Dorsolateral prefrontal cortex (tissue), 122 donors: ENCODE measurements at places on chromosomes 6 and 20.

GRCh38 chr6:108169464-108170331 is 3.9 kb downstream of the NR2E1 start:
- DNase-seq = no peak

DNA sequence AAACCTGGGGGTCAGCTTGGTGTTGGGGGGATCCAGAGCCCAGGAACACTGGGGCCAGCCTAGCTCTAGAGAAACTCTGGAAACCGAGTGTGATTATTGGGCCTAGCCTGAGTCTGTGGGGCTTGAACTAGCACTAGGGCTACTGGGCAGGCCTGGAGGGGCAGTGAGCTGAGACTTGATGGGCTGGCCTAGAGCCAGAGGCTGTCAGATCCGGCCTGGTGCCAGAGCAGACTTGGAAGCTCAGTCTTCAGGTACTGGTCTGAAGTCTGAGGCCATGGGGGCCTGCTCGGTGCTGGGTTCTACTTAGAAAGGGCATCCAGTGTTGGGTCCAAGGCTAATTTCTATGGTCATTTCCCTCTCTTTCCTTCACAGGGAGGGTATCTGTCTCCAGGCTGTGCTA is 2.7 kb downstream of the DEFB112 start:
- DNase-seq = no peak

GRCh38 chr6:137738931-137739504 is 128.0 kb upstream of the TNFAIP3 start:
- no peak for DNase-seq

GRCh38 chr20:20204256-20204655 is 151.9 kb downstream of the CFAP61 start:
- DNase-seq = no peak

GRCh38 chr20:19706463-19706862 is 51.6 kb upstream of the RIN2 start:
- DNase-seq = no peak

DNA sequence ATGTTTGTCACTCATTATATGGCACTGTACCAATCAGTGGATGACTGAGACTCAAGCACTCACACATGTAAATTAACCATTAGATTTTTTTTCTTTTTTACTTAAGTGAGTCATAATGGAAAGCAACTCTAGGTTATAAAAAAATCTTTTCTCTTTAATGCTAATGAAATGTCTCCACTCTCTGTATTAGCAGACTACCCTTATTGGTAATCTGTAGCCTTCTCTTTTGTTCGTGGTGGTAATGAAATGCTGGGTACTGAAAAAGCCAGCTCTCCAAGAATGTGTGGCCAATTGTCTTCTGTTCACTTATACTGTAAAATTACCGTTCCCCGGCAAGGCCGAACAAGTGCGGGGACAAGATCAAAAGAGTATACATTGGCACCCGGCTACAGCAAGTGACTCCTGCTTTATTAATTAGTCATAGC is 69.0 kb downstream of the AFG1L start:
- no peak for DNase-seq

DNA sequence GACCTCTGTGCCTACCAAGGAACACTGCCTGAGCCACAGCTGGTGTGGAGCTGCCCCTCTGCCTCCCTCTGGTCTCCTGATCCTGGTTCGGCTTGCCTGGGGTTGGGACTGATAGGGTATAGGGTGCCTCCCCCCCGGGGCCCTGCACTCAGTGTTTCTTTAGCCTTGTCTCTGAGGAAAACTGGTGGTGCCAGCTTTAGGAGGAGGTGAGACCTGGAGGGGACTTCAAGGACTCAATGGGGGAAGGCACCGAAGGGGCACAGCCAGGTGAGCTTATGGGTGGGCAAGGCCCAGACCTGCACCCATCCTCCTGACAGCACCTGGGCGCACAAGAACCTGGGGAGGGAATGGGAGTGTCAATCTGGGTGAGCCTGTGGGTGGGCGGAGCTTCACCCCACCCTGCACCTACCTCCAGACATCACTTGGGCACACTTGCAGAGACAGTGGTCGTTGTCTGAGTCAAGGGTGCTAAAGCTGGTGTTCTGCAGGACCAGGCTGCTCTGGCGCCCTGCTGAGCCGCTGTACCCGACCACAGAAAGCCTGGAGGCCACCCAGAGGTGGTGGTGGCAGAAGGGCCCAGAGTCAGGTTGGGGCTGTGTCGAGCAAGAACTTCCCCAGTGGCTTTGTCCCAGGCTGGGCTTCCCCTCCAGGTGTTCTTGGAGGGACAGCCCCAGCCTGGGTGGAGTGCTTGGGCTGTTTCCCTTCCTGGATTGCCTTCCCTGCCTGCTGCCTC is 40.5 kb downstream of the FAM110A start:
- no peak for DNase-seq

GRCh38 chr6:114284281-114284680 is 58.5 kb downstream of the HS3ST5 start:
- no peak for DNase-seq

GRCh38 chr6:83215131-83216047 is 22.2 kb downstream of the RWDD2A start:
- DNase-seq = peak; percentile 66

- DNase-seq = no peak
Measured at GRCh38 chr6:43817192-43817591, 47.2 kb downstream of the VEGFA start.

DNA sequence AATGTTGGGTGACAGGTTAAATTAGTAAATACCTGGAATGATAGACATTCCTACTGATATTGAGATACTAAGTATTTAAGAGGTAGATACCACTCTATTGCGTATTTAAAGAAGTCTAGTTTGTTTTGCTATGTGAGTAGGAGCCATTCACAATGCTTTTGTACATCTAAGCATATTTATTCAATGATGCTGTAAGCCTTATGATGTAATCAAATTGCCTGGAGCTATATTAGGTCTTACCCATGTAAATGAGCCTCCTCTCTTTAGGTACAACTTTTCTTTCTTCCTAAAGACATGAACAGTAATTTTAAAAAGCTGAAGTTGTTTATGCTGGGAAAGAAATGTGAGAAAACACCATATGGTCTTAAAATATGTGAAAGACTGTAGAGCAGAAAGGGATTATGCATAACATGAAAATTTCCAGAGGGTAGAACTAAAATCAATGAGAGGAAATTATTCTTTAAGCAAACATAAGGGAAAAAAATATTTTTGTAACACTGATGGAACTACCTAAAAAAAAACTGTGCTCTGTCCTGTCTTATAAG is 526.7 kb downstream of the EPHA7 start:
- no peak for DNase-seq

GRCh38 chr6:14474816-14475215 is 357.2 kb downstream of the CD83 start:
- no peak for DNase-seq

DNA sequence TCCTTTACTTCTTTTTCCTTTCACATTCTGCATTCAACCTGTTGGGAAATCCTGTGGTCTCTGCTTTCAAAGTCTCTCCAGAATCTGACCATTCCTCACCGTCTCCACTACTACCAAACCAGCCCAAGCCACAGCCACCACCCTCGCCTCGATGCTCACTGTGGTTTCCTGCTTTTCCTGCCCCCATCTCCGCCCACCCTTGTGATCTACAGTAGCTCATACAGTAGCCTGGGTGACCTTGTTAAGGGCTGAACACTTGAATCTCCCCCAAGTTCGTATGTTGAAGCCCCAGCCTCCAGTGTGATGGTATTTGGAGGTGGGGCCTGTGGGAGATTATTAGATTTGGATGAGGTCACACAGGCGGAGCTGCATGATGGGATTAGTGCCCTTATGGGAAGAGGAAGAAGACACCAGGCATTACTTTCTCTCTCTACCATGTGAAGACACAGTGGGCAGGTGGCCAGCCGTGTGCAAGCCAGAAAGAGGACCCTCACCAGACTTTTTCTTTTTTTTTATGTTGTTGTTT is 189.0 kb upstream of the UST start:
- DNase-seq = no peak

DNA sequence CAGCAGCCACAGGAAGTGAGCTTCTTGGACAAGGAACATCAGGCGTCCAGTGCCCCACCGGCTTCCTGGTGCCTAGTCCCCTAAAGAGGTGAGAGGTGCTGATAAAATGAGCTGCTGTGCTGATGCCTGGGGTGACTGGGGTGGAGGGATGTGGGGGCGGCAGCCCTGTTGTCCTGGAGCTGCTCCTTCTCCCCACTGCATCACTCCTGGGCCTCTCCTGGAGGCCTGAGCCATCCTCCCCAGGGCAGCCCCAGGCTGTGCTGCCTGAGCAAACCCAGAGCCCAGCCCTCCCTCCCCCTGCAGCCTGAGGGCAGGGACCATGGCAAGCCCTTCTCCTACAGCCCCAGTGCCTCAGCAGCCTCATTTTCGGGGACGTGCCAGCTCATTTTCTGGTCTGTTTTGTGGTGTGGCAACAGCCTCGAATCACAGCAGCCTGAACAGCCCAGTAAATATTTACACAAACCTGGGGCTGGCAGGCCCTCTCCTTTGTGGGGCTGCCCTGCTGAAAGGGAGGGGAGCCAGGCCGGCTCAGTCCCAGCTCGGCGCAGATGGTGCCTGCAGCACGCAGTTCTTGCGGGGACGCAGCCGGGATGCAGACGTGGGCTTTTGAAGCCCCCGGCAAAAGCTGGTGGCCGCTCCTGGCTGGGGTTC is 259.9 kb downstream of the DLL1 start:
- DNase-seq = peak; percentile 34

- DNase-seq = no peak
Measured at GRCh38 chr6:112017169-112017568, 36.7 kb upstream of the CCN6 start.

DNA sequence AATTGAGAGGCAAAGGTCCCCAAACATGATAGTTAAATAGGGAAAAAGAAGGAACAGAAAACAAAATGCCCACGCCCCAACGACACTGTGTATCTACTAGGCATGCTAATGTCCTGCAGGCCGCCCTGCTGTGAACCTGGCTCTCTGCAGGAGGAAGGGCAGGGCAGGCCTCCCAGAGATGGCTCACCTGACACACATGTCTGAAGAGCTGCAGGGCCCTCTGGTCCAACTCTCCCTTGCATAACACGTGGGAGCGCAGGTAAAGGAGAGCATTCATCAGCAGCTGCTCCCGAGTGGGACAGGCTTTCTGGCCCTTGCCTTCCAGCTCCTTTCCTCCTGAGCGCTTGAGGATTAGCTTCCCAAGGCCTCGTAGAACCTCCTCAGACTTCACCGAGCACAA is 53.7 kb upstream of the LYRM2 start:
- no peak for DNase-seq

GRCh38 chr6:766625-767024 is 73.7 kb upstream of the EXOC2 start:
- no peak for DNase-seq

DNA sequence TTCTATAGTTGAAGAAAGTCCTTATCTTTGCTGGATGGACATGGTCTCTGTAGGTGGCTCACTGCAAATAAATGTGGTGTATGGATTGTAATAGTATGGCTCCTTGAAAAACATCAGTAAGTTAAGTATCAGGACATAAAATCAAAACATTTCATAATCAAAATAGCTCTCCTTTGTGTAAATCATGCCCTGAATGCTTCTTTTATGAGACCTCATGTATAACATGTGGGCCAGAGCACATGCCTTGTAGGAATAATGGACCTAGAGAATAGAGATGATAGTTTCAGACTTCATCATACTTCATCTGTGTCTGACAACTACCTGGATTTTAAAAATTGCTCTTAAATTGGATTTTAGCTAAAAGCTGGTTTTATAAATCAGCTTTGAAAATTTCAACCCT is 159.9 kb downstream of the ASCC3 start:
- no peak for DNase-seq

- DNase-seq = no peak
Measured at GRCh38 chr6:33662318-33662717, 41.2 kb downstream of the ITPR3 start.

- DNase-seq = no peak
Measured at GRCh38 chr6:7894262-7895124, 16.1 kb downstream of the TXNDC5 start.

DNA sequence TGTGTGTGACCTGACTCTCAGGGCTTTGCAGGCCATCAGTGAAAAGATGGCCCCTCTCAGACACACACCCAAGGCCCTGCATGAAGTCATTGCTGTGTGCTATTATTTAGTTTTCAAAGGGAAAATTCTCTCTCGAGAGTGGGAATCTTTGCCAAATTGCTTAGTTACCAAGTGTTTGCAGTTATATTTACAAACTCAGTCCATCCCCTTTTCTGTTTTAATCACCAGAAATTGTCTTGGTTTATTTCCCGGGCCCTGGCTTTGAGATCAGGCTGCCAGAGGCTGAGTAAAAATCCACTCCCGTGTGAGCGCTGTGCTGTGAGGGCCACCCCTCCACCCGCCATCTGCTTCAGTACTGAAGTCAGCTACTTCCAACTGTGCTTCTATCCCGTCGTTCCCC is 163.1 kb downstream of the SOD2 start:
- DNase-seq = no peak

- no peak for DNase-seq
Measured at GRCh38 chr20:3980260-3981131, 34.9 kb downstream of the RNF24 start.

GRCh38 chr6:121759370-121759769 is 323.9 kb downstream of the GJA1 start:
- no peak for DNase-seq

DNA sequence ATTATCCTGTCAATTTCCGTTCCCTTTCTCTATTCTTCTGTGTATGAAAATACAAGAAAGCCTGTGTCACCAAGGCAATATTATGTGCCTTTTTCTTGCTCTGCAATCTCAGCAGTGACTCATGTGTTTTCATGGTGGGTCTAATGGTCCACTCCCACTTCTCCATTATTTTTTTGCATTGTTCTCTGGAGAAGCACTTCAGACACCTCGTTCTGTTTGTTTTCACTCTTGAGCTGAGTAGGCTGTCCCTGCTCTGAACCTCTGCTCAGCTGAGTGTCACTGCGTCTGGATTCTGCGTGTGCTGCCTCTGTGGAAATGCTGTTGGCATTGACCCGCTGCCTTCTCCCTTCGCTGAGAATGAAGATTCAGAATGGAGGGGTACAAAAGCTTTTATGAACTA is 230.6 kb downstream of the TMEM242 start:
- no peak for DNase-seq

- DNase-seq = no peak
Measured at GRCh38 chr6:107820338-107821261, 3.5 kb downstream of the SCML4 start.

DNA sequence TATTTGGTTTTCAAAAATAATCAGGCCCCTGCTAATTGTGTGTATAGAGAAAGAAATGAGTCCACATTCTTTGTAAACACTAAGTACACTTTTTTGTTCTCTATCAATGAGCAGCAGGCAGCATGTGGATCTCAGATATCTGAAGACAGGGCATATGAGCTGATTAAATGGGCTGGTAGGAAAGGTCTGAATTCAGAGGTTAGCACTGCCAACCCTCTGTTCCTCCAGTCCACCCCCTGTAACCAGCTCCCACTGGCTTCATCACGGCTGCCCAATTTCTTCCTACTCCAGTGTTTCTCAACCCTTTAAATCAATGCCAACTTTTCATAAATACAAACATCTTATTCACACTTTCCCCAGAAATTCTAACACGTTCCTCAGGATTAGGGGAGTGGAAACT is 128.5 kb downstream of the TPBG start:
- no peak for DNase-seq
